ENCODE measurements at places on chromosomes 2 and 18.

DNA sequence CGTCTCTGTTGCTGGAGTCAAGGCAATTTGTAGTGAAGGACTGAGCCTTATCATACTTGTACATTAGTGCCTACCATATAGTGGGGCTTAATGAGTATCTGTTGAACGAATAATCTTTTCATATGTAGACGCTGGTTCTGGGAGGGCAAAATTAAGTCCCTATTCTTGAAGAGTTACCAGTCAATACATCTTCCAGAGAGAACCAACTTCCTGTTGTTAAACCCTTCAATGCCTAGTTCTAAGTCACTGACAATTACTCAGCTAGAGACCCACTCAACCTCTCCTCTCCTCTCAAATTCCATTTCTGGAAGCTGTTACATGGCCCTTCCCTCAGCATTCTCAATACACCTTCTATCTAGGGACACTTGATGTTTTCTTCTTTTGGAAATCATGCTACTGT lies 1.1 kb upstream of the MOB4 start:
- no peak for DNase-seq

DNA sequence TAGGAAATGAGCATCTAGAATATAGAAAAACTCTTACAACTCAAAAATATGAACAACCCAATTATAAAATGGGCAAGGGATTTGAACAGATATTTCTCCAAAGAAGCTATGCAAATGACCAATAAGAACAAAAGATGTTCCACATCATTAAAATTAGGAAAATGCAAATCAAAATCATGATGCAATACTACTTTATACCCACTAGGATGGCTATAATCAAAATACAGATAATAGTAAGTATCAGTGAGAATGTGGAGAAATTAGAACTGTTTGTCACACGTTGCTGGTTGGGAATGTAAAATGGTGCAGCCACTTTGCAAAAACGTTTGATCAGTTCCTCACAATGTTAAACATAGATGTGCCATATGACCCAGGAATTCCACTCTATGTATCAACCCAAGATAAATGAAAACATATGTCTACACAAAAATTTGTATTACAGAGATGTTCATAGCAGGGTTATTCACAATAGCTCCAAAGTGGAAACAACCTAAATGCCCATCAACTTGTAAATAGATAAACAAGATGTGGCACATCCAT lies 558.4 kb downstream of the SLC4A3 start:
- DNase-seq, result no peak

GRCh38 chr18:66826211-66826610 lies 222.3 kb upstream of the CDH19 start:
- no peak for DNase-seq

GRCh38 chr18:51867767-51868166 lies 472.2 kb upstream of the DCC start:
- no peak for DNase-seq

DNA sequence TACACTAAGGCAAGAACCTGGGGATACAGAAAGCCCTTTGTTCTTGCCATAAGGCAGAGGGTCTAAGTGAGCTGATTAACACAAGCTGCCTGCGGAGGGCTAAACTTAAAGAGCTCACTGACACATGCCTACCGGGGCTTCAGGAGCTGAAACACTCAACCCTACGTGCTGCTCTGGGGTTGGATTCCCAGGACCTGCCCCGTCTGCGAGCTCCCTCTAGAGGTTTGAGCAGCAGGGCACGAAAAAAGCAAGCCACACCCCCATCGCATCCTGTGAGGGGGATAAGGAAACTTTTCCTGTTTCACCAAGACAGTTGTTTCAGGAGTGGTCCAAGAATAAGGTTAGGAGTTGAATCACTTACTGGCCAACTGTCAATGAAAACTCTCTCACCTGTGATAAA lies 562.1 kb downstream of the TMX3 start:
- DNase-seq, result no peak

GRCh38 chr2:167972020-167972419 lies 275.4 kb downstream of the STK39 start:
- no peak for DNase-seq

- DNase-seq, result no peak
Measured at GRCh38 chr2:105809723-105810122, 65.0 kb downstream of the NCK2 start.

Data from activated T-helper 1 cell treated with anti-CD3 and anti-CD28 coated beads, Interleukin-2, amount 50 U/mL, for 16 hours (primary cell).